ENCODE measurements at places on chromosomes 12 and 14.

GRCh38 chr12:104189915-104190555 is 25.5 kb upstream of the TXNRD1 start:
- no peak for DNase-seq
- no peaks in the 10 kb centered on the region for H3K36me3 ChIP-seq
- no peak overlapping the region for H3K27ac ChIP-seq
- no peak overlapping the region for H3K4me3 ChIP-seq

DNA sequence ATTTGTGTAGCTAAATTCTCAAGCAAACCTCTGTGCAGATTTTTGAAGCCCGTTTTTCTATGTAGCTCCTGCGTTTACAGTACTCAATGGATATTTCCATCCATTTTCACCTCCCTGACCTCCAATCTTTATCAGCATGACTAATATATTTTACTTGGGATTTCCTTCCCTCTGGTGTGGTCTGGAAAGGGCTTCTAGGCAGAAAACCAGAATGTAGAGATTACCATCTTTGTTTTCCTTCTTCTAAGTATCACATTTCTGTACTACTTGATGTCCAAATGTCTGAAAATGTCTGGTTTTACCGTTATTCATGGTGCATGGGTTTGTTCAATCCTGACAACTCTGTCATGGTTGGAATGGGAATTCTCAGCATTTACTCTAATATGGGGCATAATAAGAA is 907.6 kb upstream of the FLRT2 start:
- H3K36me3 ChIP-seq, result no peaks in the 10 kb centered on the region
- H3K27me3 ChIP-seq, result no peaks in the 10 kb centered on the region
- H3K4me3 ChIP-seq, result no peak overlapping the region

- H3K27me3 ChIP-seq, result no peaks in the 10 kb centered on the region
- no peak overlapping the region for H3K27ac ChIP-seq
- no peaks in the 10 kb centered on the region for H3K36me3 ChIP-seq
- H3K4me3 ChIP-seq, result no peak overlapping the region
These were observed 53.6 kb downstream of the TEAD4 start for GRCh38 chr12:3012786-3013185.

DNA sequence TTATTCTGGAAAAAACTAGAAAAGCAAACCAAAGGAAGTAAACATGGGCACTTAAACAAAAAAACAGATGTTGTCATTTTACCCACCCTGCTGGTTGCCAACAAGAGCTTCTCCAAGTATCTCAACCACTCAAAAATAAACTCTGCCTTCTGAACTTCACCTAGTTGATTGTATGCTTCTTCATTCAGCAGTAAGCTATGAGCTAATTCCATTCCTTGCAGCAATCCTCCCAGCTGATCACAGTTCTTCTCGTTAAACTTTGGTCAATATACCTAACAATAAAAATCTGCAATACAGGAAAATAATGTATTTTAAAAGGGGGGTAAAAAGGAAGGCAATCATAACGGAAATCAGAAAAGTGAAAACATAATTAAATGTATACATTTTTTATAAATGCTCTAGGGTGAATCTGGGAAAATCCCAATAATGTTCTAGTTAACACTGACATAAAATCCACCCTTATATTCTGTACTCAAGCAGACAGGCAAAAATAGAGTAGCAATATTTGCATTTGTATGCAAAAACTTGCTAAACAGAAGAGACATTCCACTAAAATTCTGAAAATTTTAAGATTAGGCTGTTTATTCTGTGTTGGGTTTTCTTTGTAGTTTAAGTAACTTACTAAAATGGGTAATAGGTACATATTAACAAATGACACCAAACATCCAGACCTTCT is 17.4 kb downstream of the HEATR5A start:
- H3K4me1 ChIP-seq, result no peaks in the 10 kb centered on the region
- H3K4me3 ChIP-seq, result no peak overlapping the region
- peaks cover 16% of the 10 kb centered on the region for H3K36me3 ChIP-seq
- no peak overlapping the region for H3K27ac ChIP-seq
- no peaks in the 10 kb centered on the region for H3K27me3 ChIP-seq

GRCh38 chr12:13199592-13199991 is 3.1 kb downstream of the EMP1 start:
- peak overlapping the region; percentile 60 for H3K4me3 ChIP-seq
- no peak for DNase-seq
- no peaks in the 10 kb centered on the region for H3K27me3 ChIP-seq
- H3K27ac ChIP-seq, result peak overlapping the region; percentile 89

- H3K4me3 ChIP-seq, result no peak overlapping the region
- H3K4me1 ChIP-seq, result no peaks in the 10 kb centered on the region
- no peak overlapping the region for H3K27ac ChIP-seq
- DNase-seq, result no peak
- no peaks in the 10 kb centered on the region for H3K27me3 ChIP-seq
- no peaks in the 10 kb centered on the region for H3K36me3 ChIP-seq
These were observed 23.6 kb downstream of the RFLNA start for GRCh38 chr12:124318278-124319020.

DNA sequence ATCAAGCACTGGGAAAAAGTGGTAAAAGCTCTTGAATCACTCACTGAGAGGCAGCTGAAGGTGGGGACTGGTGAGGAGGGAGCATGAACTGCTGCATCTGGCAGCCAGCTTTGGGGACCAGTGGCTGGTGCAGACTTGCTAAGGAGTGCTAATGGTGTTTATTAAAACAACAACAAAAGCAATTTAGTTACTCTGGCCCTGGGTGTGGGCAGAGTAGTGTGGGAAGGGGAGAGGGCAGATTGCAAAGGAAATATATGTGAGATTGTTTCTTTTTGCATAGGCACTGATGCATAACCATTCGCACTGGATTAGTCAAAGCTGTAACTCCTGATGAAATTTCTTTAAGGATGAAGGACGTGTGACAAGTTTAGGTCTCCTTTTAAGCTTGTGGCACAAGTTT is 8.1 kb downstream of the TXNRD1 start:
- H3K27me3 ChIP-seq, result no peaks in the 10 kb centered on the region
- H3K4me3 ChIP-seq, result no peak overlapping the region
- no peak for DNase-seq

GRCh38 chr12:123488539-123489230 is 30.7 kb downstream of the SNRNP35 start:
- H3K36me3 ChIP-seq, result no peaks in the 10 kb centered on the region
- H3K27ac ChIP-seq, result no peak overlapping the region
- DNase-seq, result no peak
- no peaks in the 10 kb centered on the region for H3K4me1 ChIP-seq
- no peaks in the 10 kb centered on the region for H3K27me3 ChIP-seq

GRCh38 chr12:50862316-50862715 is 19.6 kb downstream of the TMPRSS12 start:
- H3K27ac ChIP-seq, result no peak overlapping the region
- no peaks in the 10 kb centered on the region for H3K27me3 ChIP-seq
- H3K4me3 ChIP-seq, result no peak overlapping the region
- no peak for DNase-seq
- no peaks in the 10 kb centered on the region for H3K36me3 ChIP-seq
- no peaks in the 10 kb centered on the region for H3K4me1 ChIP-seq
